CD4-positive, CD25-positive, alpha-beta regulatory T cell (primary cell): ENCODE measurements at places on chromosomes 3 and 15.

- H3K4me1 ChIP-seq, result peaks cover 9% of the 10 kb centered on the region
- no peak overlapping the region for H3K27ac ChIP-seq
- DNase-seq, result no peak
- no peaks in the 10 kb centered on the region for H3K27me3 ChIP-seq
- H3K36me3 ChIP-seq, result no peaks in the 10 kb centered on the region
These were observed 116.7 kb downstream of the FNDC3B start for GRCh38 chr3:172155897-172156585.

DNA sequence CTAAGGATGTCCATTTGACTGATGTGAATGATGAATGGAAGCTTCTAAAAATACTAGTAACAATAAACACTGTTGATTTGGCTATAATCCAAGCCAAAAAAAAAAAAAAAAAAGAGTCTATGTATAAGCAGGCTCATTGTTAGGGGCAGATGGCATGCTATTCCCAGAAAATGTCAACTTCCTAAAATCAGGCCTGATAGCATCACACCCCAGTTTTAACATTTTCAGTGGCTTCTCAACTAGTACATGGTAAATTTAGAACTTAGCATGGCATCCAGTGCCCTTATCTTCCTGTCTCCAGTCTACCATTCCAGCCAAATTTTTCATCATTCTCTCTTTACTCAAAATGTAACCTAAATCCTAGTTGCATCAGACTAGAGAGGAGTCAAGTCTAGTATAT lies 288.2 kb upstream of the ZNF385D start:
- no peaks in the 10 kb centered on the region for H3K36me3 ChIP-seq
- no peak overlapping the region for H3K4me3 ChIP-seq
- H3K27ac ChIP-seq, result no peak overlapping the region
- DNase-seq, result no peak
- no peaks in the 10 kb centered on the region for H3K27me3 ChIP-seq
- H3K4me1 ChIP-seq, result no peaks in the 10 kb centered on the region

- peak overlapping the region; percentile 16 for H3K27ac ChIP-seq
- no peaks in the 10 kb centered on the region for H3K27me3 ChIP-seq
- H3K4me1 ChIP-seq, result peaks cover 70% of the 10 kb centered on the region
- H3K36me3 ChIP-seq, result peaks cover 73% of the 10 kb centered on the region
These were observed 5.1 kb downstream of the CXCR6 start for GRCh38 chr3:45948311-45948781.

- peaks cover 12% of the 10 kb centered on the region for H3K27me3 ChIP-seq
- H3K36me3 ChIP-seq, result no peaks in the 10 kb centered on the region
- H3K4me1 ChIP-seq, result peaks cover 26% of the 10 kb centered on the region
- DNase-seq, result no peak
- no peak overlapping the region for H3K27ac ChIP-seq
These were observed 3.0 kb upstream of the MEX3B start for GRCh38 chr15:82048811-82049210.

GRCh38 chr3:171790898-171791691 lies 19.2 kb downstream of the PLD1 start:
- H3K4me1 ChIP-seq, result no peaks in the 10 kb centered on the region
- H3K27me3 ChIP-seq, result peaks cover 5% of the 10 kb centered on the region
- H3K4me3 ChIP-seq, result no peak overlapping the region
- no peaks in the 10 kb centered on the region for H3K36me3 ChIP-seq
- H3K27ac ChIP-seq, result no peak overlapping the region
- DNase-seq, result no peak

- DNase-seq, result no peak
- H3K36me3 ChIP-seq, result peaks cover 61% of the 10 kb centered on the region
- no peak overlapping the region for H3K4me3 ChIP-seq
- H3K27ac ChIP-seq, result no peak overlapping the region
- no peaks in the 10 kb centered on the region for H3K27me3 ChIP-seq
These were observed 41.9 kb upstream of the XRN1 start for GRCh38 chr3:142489572-142490323.

- H3K4me3 ChIP-seq, result no peak overlapping the region
- H3K27me3 ChIP-seq, result peaks cover 5% of the 10 kb centered on the region
- DNase-seq, result no peak
- no peaks in the 10 kb centered on the region for H3K4me1 ChIP-seq
These were observed 286.9 kb downstream of the NFKBIZ start for GRCh38 chr3:102136183-102136582.

DNA sequence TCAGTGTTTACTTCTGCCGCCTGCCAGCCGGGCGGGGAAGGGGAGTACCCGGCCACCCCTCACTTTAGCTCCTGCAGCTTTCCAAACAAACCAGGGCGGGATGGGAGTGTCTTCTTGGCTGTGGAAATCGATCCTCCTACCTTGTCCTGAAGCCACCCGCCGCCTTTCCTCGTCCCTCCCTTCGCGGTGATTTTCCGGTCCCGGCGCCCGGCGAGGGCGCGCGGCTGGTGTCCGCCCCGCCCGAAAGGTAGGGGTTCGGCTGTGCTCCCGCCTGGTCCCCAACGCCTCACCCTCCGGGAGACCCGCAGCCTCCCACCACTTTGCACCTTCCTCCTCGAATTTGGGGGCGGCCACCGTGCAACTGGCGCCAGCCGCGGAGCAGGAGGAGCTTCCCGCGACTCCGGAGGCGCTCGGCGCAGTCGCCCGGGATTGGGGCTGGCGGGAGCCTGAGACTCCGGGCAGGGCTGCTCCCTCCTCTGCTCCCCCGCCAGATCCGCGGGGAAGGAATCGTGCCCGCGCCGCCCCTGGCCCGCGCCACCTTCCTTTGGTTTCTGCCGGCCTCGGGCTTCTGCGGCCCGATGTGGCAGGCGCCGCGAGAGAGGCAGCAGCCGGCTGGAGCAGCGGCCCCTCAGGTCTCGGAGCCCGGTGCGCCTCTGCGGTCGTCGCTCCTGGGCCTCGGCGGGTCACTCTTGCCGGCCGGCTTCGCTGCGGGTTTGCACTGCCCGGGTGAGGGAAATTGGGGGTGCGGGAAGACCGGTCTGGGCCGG lies 30.7 kb upstream of the ST3GAL6 start:
- no peak for DNase-seq
- H3K27me3 ChIP-seq, result peaks cover 31% of the 10 kb centered on the region
- H3K36me3 ChIP-seq, result no peaks in the 10 kb centered on the region
- no peak overlapping the region for H3K4me3 ChIP-seq
- peaks cover 19% of the 10 kb centered on the region for H3K4me1 ChIP-seq
- H3K27ac ChIP-seq, result no peak overlapping the region

DNA sequence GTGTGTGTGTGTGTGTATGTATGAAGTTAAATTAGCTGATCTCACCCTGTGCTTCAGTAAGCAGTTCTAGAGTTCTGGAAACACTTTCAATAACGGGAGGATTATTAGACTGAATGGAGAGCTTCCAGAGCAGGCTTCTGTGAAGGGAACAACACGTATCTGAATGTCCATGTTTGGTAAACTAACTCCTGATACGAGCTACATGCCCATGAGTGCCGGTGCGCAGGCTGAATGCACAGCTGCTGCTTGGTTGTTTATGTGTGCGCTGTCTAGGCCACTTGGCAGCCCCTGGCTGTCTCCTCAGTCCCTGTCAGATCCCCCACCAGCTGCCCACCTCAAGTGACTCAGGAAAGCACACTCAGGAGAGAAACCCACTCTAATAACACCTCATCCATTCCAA lies 137.0 kb downstream of the EPHB1 start:
- no peaks in the 10 kb centered on the region for H3K36me3 ChIP-seq
- peaks cover 4% of the 10 kb centered on the region for H3K4me1 ChIP-seq
- no peak overlapping the region for H3K4me3 ChIP-seq
- H3K27me3 ChIP-seq, result no peaks in the 10 kb centered on the region
- no peak overlapping the region for H3K27ac ChIP-seq

- no peak overlapping the region for H3K4me3 ChIP-seq
- no peak overlapping the region for H3K27ac ChIP-seq
- no peak for DNase-seq
- no peaks in the 10 kb centered on the region for H3K27me3 ChIP-seq
- H3K36me3 ChIP-seq, result peaks cover 55% of the 10 kb centered on the region
- H3K4me1 ChIP-seq, result no peaks in the 10 kb centered on the region
These were observed 27.6 kb downstream of the UQCC5 start for GRCh38 chr3:52563984-52564383.

GRCh38 chr3:18134386-18135059 lies 290.6 kb downstream of the SATB1 start:
- H3K4me3 ChIP-seq, result no peak overlapping the region
- H3K4me1 ChIP-seq, result no peaks in the 10 kb centered on the region
- H3K27me3 ChIP-seq, result no peaks in the 10 kb centered on the region
- no peaks in the 10 kb centered on the region for H3K36me3 ChIP-seq
- DNase-seq, result no peak
- H3K27ac ChIP-seq, result no peak overlapping the region

GRCh38 chr3:119548341-119548740 lies 11.1 kb downstream of the CD80 start:
- no peaks in the 10 kb centered on the region for H3K4me1 ChIP-seq
- H3K36me3 ChIP-seq, result no peaks in the 10 kb centered on the region
- no peaks in the 10 kb centered on the region for H3K27me3 ChIP-seq
- no peak overlapping the region for H3K27ac ChIP-seq
- no peak overlapping the region for H3K4me3 ChIP-seq

DNA sequence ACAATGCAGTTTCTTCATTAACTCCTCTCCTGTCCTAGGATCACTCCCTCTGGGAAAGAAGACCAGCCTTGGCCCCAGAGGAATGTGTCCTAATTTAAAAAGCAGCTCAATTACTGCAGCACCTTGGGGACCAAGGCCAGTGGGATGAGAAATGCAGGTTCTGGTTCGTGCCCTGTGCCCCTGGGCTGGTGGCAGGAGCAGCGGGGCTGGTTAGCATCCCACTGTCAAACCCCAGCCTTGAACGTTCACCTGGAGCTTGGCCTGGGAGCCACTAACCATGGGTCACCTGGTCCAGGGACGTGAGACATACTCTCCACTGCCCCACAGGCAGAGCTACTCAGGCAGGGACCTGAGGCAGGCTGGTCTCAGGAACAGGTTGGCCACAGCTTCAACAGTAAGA lies 8.4 kb upstream of the RTP3 start:
- H3K27ac ChIP-seq, result no peak overlapping the region
- no peak for DNase-seq
- H3K36me3 ChIP-seq, result no peaks in the 10 kb centered on the region

- no peaks in the 10 kb centered on the region for H3K4me1 ChIP-seq
- H3K36me3 ChIP-seq, result no peaks in the 10 kb centered on the region
- H3K27ac ChIP-seq, result no peak overlapping the region
- DNase-seq, result no peak
These were observed 37.9 kb upstream of the MINAR1 start for GRCh38 chr15:79394231-79394630.

- peaks cover 15% of the 10 kb centered on the region for H3K4me1 ChIP-seq
- no peak for DNase-seq
- no peaks in the 10 kb centered on the region for H3K27me3 ChIP-seq
- no peak overlapping the region for H3K27ac ChIP-seq
- no peak overlapping the region for H3K4me3 ChIP-seq
- H3K36me3 ChIP-seq, result no peaks in the 10 kb centered on the region
These were observed 7.3 kb upstream of the MAPK6 start for GRCh38 chr15:52011711-52012144.

DNA sequence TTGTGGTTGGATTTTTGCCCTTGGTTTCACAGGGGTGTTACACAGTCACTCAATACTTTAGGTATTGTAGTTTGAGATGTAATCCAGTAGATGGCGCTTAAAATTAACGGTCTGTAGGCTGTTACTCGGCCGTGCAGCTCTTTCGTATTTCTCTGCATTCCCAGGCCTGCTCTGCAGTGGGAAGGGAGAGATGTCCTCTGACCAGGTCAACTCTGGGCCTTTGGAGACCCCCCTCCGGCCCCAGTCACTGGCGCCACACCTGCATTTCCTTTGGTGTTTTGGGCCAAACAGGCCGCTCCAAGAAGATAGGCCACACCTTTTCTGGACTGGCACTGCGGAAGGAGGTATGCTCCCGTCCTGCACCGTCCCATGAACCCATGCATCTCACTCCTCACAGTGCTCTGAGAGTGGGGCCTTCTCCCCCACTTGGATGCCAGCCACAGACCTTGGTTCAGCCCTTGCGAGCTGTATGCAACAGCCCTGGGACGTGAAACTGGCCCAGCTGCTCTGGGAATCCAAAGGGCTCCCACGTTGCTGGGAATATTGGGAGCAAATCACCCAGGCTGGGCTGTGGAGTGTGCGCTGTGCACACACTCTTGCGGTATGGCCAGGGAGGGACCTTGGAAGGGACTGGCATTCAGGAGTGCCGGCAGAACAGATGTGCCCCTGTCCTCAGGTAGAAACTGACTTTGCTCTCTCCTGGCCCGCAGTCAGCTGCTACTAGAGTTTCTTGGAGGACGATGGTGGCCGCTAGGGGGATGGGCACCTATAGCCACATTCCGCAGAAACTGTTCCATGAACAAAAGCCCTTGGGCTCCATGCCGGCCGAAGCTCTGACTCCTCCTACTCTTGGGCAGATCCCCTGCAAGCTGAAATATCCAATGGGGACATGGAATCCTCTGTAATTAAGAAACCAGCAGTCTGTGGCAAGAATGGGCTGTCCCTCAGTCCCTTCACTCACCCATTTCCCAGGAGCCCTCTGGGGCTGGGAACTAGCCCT lies 410.5 kb upstream of the CADM2 start:
- no peak overlapping the region for H3K4me3 ChIP-seq
- no peak for DNase-seq
- H3K27me3 ChIP-seq, result no peaks in the 10 kb centered on the region
- H3K27ac ChIP-seq, result no peak overlapping the region
- H3K4me1 ChIP-seq, result no peaks in the 10 kb centered on the region

DNA sequence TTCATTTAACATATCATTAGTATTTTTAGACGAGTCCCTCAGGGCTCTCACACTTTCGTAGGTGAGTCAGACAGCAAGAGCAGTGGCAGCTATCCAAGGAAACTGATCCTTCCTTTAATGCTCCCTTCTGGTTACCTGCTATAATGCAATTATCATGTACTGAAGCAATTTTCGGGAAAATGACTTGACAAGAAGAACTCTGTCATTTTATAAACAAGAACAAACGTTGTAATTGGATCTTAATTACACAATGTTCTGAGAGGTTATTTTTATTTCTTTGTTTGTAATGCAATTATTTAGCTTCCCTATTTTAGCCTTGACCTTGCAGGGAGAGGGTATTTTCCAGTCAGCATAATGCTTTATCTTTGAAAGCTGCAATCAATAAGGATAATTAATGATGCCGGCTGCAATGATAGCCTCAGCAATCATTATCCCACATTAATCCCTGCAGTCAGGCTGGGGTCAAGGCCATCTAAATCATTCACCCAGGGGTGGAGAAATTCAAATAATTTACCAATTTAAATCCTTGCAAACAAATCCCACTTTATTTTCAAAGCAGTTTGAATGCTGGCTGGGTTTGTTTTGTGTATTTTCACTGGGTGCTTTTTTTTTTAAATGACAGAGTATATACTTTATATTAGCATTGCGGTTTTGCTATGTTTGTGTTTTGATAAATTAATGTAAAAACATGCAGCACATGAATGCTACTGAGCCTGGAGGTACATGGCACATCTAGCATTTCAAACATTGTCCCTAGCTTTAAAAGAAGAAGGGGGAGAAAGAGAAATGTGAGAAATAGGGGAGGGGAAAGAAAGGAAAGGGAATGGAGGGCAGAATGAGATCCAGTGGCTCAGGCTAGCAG lies 249.9 kb downstream of the SHOX2 start:
- no peak for DNase-seq
- H3K4me3 ChIP-seq, result no peak overlapping the region
- H3K27ac ChIP-seq, result no peak overlapping the region
- no peaks in the 10 kb centered on the region for H3K36me3 ChIP-seq
- H3K4me1 ChIP-seq, result no peaks in the 10 kb centered on the region

- H3K4me3 ChIP-seq, result no peak overlapping the region
- no peak overlapping the region for H3K27ac ChIP-seq
- no peaks in the 10 kb centered on the region for H3K27me3 ChIP-seq
- peaks cover 9% of the 10 kb centered on the region for H3K4me1 ChIP-seq
These were observed 30.1 kb upstream of the DUSP7 start for GRCh38 chr3:52086461-52086860.

GRCh38 chr3:134066651-134067530 lies 37.2 kb upstream of the SLCO2A1 start:
- no peak overlapping the region for H3K27ac ChIP-seq
- H3K36me3 ChIP-seq, result no peaks in the 10 kb centered on the region
- no peak for DNase-seq
- no peak overlapping the region for H3K4me3 ChIP-seq
- H3K27me3 ChIP-seq, result no peaks in the 10 kb centered on the region
